Activated naive CD8-positive, alpha-beta T cell treated with anti-CD3 and anti-CD28 coated beads, Interleukin-2, amount 10 ng/mL, durations not matched to agents 7 days and 5 days (primary cell): ENCODE measurements at places on chromosomes 7 and 10.

DNA sequence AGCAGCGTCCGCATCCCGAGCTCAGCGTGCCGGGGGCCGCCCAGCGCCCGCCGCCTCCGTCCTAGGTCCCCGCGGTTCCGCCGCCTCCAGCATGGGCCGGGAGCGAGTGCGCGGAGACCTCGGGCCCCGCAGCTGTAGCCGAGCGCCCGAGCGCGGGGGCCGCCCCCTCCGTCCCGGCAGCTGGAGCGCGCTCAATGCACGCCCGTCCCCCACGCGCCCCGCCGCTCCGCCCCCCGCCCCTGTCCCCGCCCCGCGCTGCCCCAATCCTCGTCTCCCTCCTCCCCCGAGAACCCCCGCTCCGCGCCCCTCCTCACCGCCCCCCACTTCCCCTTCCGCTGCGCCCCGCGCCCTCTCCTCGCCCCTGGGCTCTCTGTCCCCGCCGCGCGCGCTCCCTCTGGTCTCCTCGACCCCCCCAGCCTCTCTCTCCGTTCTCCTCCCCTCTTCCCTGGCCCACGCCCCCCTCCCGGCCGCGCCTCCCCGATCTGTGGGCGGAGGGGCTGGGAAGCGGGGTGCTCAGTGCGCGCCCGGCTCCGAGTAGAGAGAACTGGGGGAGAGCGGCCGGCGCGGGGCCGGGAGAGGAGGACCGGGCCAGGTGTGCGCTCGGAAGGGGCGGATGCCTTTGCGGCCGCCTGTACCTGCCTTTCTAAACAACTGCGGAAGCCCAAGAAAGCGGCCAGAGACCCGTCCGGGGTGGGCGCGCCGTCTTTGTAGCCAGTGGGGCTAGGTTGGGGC, at the start of gene VIPR2:
Gene VIPR2, minus strand, starts transcription at position 110 of the 732 bp plus-strand sequence. Its CDS starts 96 bp downstream, at position 14.
- peak; percentile 34 for DNase-seq

DNA sequence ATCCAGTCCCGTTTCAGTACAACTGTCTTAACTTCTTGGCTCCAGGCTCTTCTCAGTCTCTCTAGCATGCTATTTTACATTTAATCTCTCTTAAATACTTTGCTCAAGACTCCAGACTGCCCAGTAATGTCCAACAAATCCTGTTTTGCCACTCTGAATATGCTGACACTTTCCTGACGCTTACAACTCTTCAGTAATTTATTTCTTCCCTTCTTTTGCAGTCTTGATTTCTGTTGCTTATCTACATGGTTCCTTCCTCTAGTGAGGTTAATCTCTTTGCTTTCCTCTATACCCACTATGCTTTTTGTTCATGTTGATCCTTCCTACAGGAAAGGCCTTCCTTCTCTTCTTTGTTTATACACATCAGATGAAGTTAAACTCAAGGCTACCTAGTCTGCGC, 23.7 kb downstream of the UMAD1 start:
- DNase-seq, result no peak

- no peak for DNase-seq
Observed at GRCh38 chr7:38873433-38873832, 35.6 kb downstream of the VPS41 start.

- DNase-seq, result no peak
Observed at GRCh38 chr10:28580825-28581224, 47.9 kb downstream of the WAC start.

GRCh38 chr10:7406712-7407333, 4.0 kb downstream of the SFMBT2 start:
- no peak for DNase-seq
